ENCODE measurements at places on chromosomes 6 and 20.
A peak's percentile ranks its signal among the peaks of the same experiment; 100 is the strongest.

GRCh38 chr6:109389650-109390274, 7.5 kb upstream of the CD164 start:
- no peak for DNase-seq

GRCh38 chr6:158002249-158002950, 20.7 kb downstream of the SYNJ2 start:
- DNase-seq, result no peak

DNA sequence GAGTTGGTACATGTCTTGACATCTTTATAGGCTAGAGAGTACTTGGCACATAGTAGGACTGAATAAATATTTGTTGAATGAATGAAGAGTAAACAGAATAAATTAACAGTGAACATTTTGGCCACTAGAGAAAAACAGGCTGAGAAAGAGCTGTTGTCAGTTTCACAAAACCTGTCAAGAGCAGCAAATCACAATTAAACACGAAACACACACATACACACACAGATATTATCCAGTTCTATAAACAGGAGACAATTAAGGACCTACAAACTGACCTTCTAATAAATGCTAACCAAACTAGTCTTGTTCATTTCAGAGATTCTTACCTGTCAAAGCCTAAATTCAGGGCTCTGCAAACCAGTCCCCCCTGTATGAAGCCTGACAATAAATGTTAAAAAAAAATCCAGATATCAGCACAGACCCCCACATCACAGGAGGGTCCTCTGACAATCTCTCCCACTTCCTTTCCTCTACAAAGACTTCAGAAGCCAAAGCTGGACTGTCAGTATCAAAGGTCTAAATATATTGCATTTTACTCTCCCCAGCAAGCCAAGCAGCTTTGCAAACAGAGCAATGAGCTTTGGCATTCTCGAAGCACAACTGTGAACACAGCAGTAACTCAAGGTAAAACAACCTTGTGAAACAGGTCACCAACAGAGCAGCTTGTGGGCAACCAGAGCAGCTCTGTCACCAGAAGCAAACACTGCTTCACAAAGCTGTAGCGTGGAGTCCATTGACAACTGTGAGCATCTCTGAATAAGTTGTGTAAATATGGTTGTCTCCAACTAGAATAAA, 229.9 kb downstream of the TBXT start:
- DNase-seq, result no peak

- peak; percentile 33 for DNase-seq
Observed at GRCh38 chr6:35497571-35498421, 917 bp upstream of the TEAD3 start.

DNA sequence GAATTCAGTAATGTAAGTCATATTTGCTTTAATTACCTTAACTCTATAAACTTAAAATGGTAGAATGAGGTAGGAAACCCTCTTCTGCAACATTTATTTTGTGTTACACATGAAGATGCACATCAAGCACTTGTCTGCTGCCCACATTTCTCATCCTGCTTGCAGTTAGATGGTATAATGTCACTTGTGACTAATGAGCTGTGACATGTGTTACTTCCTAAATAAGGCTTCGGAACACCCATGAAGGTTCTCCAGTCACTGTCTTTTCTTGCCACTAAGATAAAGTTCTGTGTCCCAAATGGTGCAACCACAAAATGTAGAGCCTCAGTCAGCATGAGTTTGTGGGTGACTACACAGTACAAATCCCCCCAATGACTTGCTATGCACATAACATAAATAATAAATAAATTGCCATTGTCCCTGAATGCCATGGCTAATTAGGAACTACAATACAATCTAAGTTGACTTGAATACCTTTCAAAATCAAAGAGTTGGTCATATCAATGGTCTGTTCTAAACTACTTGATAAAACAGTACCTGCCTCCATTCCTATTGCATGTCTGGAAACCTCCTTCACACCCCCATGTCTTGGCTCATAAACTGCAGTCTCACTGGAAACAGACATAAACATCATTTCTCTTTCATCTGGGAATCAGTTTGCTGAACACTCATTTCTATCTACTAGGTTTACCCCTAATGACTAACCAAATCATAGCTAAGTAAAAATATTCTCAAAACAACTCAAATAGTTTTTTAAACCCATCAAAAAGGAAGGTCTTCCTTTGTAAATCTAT, 157.2 kb downstream of the PTPRK start:
- DNase-seq, result no peak

- no peak for DNase-seq
Observed at GRCh38 chr20:61539706-61540360, 287.8 kb downstream of the CDH4 start.

DNA sequence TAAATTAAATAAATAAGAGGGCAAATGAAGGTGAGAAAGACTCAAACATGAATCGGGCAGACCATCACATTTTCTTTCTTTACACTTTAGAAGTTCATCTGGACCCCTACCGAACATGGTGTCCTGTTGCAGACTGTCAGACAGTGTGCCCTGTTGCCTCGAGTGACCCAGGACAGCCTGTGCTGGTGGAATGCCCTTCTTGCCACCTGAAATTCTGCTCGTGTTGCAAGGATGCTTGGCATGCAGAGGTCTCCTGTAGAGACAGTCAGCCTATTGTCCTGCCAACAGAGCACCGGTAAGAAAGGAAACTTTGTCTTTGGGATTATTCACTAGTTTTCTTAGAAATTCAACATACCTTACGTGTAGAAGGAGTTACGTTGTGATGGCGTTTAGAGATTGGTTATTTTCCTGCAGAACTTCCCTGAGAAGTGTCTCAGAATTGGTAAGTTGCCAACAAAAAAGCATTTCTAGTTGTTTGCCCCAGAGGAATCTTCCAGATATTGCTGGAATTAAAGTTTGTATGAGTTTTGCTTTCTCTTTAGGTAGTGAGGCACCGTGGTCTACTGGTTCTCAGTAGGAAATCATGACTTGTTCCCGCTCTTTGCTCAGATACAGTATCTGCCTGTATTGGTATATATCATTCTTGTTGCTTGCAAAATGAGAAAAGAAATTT, 70.1 kb downstream of the RNF144B start:
- no peak for DNase-seq

- DNase-seq, result no peak
Observed at GRCh38 chr6:21467091-21467490, 126.5 kb upstream of the SOX4 start.

GRCh38 chr6:150392452-150393220, 23.8 kb downstream of the IYD start:
- DNase-seq, result no peak

DNA sequence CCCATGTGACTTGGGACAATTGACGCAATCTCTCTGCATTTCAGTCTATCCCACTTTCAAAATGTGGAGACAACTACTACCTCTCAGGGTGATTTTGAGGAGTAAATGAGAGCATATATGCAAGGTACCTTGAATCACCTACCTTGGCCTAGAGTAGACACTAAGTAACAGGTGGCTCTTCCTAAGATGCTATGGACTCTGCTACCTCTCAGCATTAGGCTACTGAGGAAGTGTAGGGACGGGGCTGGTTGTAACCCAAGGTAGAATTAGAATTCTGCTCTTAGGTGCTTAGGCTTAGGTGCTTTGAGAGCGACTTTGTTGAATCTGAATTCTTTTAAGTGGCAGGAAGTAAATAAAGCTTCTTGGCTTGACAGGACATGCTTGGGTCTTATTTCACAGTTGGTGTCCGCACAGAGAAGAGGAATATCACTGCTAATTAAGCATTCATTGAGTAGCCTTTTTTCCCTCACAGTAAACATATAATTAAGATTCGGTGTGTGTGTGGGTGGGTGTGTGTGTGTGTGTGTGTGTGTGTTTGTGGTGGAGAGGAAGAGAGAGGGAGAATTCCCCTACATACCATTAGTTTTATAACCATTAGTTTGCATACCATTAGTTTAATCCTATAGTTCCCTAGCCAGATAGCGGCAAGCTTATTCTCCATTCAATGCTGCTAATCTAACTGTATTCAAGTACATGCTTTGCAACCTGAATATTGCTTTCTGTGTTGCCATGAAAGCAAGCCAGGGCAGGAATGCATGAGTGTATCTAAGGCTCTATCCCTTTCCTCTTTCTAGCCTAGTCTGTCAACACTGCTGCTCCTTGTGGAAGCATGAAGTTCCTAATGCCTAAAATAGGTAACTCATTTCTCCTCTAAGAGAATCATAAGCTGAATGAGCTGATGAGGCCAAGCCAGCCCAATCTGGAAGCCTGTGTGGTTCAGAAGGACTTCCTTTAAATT, 112.5 kb downstream of the IPCEF1 start:
- no peak for DNase-seq

- no peak for DNase-seq
Observed at GRCh38 chr6:41072836-41073202, at the start of gene NFYA. NFYA (plus strand) TSS chr6:41072974; CDS start chr6:41079090, 6,116 bp downstream.

- no peak for DNase-seq
Observed at GRCh38 chr6:11033825-11034224, 10.3 kb downstream of the ELOVL2 start.

DNA sequence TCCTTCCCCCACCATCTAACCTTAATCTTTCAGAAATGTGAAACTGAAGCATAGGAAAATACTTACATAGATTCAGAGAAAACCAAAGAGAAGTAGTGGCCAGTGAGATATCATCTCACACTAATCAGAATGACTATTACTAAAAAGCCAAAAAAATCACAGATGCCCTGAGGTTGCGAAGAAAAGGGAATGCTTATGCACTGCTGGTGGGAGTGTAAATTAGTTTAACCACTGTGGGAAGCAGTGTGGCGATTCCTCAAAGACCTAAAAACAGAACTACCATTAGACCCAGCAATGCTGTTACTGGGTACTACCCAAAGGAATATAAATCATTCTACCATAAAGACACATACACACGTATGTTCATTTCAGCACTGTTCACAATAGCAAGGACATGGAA, 9.2 kb upstream of the PREX1 start:
- DNase-seq, result no peak

- no peak for DNase-seq
Observed at GRCh38 chr6:116465246-116465645, 4.1 kb downstream of the CALHM6 start.

- peak; percentile 46 for DNase-seq
Observed at GRCh38 chr20:59571551-59572314, 32.6 kb upstream of the PHACTR3 start.

- no peak for DNase-seq
Observed at GRCh38 chr6:146903451-146903850, 300.8 kb upstream of the STXBP5 start.

All from CD4-positive, alpha-beta T cell treated with Interleukin-2 at 100 ng/mL for 4 hours (primary cell).